ENCODE measurements at places on chromosomes 4 and X. TPM values are rescaled to one million over a fixed set of nuclear protein-coding genes. Genes with fewer than 3 reads are reported as not detected.

DNA sequence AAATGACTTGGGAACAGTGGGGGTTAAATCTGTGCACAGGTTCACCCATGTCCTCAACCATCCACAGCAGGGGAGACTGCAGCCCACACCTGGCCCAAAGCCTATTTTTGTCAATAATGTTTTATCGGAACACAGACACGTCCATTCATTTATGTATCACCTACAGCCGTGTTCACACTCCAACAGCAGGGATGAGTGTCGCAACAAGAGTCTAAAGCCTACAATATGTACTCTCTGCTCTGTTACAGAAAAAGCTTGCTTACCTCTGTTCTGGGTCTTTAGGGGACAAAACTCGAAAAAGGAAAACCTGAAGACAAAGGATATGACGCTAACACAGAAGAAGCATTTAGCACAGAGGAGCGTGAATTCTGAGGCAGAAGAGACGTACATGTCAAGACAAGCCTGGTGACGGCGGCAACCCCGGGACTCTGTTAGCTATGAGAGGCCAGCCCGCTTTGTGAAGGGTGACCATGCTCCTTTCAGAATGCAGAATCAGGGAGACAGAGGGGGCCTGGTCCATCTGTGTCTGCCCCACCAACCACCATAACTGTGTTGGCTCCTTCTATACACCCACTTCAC lies 45.5 kb downstream of the AFAP1 start:
- H3K27me3 ChIP-seq, result no peaks in the 10 kb centered on the region
- peaks cover 12% of the 10 kb centered on the region for H3K4me1 ChIP-seq
- DNase-seq, result no peak

DNA sequence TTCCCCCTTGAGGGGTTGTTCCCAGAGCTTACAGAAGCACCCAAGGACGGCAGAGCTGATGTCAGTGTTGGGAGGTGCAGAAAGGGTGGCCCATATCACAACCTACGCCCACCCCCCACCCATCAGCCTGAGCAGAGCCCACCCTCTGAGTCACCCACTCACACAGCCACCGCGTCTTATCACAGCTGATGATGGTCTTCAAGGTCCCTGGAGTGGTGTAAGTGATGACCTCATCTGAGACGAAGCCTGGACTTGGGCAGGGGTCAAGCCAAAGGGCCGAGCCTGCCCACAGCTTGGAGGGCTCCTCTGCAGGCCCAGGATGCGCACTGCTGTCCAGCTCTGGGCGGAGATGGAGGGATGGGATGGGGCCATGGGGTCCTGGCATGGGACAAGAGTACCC lies 3.0 kb upstream of the HTRA3 start:
- H3K4me1 ChIP-seq, result peaks cover 7% of the 10 kb centered on the region
- H3K27me3 ChIP-seq, result peaks cover 35% of the 10 kb centered on the region
- H3K36me3 ChIP-seq, result no peaks in the 10 kb centered on the region

GRCh38 chr4:114921790-114922591 lies 191.4 kb downstream of the NDST4 start:
- H3K4me3 ChIP-seq, result no peak overlapping the region
- no peaks in the 10 kb centered on the region for H3K36me3 ChIP-seq
- peaks cover 22% of the 10 kb centered on the region for H3K4me1 ChIP-seq
- H3K27ac ChIP-seq, result peak overlapping the region; percentile 26
- H3K27me3 ChIP-seq, result no peaks in the 10 kb centered on the region

- H3K4me1 ChIP-seq, result no peaks in the 10 kb centered on the region
- no peak for DNase-seq
These were observed 628.8 kb downstream of the ANKRD50 start for GRCh38 chr4:124083711-124084110.

Gene PRRG1
- 2.5 TPM for total RNA-seq
